ENCODE measurements at places on chromosomes 7 and 10.
A peak's percentile ranks its signal among the peaks of the same experiment; 100 is the strongest.

DNA sequence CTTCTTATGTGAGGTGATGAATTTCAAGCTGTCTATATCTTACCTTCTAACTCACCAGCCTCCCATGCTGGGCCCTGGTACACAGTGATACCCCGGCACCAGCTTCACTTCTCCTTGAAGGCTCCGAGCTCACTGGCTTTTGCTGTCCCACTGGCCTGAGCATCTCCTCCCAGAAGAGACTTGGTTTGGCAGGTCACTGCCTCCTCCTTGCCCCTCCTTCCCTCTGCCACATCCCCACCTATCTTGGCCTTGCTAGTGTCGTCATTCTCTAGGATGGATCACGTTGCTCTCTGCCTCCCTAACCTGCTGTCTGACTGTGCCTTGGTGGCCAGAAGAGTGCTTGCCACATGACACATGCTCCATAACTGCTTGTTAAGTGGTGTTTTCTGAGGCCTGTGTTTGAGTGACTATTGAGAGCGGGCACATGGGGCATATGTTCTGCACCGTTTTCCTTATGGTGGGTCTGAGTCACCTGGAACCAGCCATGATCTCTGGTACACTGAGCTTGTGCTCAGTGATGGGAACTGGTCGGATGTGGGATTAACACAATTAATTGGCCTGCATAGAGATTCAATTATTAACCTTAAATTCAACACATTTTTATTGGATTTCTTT is 86.5 kb downstream of the TMEM178B start:
- DNase-seq, result no peak

GRCh38 chr7:1917221-1918062 is 247.4 kb downstream of the ELFN1 start:
- peak; percentile 48 for DNase-seq

GRCh38 chr7:130278860-130279259 is 12.2 kb downstream of the CPA2 start:
- peak; percentile 98 for DNase-seq

DNA sequence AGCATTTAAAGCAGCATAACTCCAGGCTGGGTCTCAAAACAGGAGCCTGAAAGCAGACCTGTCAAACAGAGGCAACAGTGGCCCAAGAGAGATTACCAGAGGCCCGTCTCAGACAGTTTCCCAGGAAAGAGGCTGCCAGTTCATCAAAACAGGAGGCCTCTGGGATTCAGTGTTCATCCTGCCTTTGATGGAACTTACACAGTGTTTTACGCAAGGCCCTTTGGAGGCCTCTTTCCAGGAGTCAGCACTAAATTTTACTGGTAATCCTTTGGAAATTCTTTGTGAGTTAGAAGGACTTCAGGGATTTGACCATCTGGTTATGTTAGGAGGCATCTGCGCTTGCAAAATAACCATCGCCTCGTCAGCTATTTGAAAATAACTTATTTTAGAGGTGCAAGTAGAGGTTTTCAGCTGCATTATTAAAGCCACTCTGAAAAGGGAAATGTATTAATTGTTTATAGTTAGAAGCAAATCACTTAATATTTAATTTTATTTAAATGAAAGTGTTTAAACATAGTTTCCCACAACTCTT is 501.2 kb upstream of the COBL start:
- DNase-seq, result no peak

DNA sequence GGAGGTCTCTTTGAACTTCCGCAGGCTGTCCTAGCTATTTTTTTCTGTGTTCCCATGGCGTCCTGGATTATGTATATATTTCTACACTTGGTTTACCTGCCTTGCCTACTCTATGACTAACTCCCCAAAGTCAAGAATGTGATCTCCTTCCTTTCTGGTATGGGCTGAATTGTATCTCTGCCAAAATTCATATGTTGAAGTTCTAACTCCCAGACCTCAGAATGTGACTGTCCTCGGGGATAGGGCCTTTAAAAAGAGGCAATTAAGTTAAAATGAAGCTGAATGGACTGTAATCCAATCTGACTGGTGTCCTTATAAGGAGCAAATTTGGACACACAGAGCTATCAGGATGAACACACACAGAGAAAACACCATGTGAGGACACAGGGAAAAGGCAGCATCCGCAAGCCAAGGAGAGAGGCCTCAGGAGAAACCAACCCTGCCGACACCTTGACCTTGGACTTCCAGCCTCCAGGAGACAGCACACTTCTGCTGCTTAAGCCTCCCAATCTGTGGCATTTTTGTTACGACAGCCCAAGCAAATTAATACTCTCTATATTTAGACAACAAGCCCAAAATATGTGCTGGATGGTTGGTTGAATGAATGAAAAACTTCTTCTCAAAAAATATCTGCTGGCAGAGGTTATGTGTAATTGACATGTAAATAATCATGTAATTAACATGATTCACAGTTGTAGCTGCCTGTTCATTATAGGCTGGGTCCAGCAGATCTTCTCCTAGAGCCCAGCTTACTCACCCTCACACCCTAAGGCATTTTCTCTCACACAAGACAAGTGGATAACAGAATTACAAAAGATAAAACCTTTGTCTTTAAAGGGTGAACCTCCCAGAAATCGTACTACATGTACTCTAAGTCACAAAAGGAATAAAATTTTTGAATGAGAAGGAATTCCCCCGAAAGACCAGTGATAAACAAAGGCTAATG is 123.7 kb downstream of the CUBN start:
- no peak for DNase-seq

DNA sequence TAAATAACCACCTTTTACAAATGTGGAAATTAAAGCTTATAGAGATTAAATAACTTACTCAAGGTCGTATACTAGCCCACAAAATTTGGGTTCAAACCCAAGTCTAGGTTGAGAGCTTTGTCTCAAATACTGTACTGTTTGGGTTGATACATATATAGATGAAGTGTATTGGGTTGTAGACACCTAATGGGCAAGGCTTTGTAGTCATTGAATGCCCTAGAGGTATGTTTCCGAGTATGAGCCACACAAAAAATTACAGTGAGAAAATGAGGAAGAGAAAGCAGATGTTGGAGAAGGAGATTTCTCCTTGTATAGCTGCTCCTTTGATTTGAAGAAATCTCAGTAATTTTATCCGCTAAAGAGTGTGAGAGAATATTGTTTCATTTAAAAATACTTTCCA is 60.6 kb downstream of the C1GALT1 start:
- no peak for DNase-seq

DNA sequence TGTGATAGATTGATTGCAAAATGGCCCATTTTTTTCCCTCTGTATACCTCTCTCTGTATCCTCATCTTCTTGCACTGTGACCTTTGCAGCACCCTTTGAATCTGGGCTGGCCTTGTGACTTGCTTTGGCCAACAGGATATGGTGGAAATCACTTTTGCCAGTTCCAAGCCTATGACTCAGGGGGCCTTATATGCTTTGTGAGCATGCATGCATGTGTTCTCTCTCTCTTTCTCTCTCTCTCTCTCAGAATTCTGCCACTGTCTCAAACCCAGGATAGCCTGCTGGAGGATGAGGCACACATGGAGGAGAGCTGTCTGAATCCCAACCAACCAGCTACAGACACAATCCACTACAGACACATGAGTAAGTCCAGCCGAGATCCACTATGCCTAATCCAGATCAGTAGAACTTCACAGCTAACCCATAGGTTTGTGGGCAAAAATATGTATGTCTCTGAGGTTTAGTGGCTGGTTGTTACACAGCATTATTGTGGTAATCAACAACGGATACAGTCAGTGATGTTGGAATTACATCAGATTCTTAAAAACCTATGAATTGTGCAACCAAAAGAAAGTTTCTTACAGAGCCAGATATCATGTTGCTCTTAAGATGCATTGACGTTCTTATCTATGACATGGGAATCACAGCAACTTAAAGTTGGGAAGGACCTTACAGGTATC is 41.8 kb upstream of the ABCB4 start:
- no peak for DNase-seq

GRCh38 chr7:75711656-75712514 is 26.9 kb downstream of the HIP1 start:
- peak; percentile 65 for DNase-seq

- no peak for DNase-seq
Observed at GRCh38 chr10:48184224-48184623, 90.3 kb downstream of the FRMPD2 start.

GRCh38 chr7:38844952-38845563 is 63.9 kb downstream of the VPS41 start:
- no peak for DNase-seq

DNA sequence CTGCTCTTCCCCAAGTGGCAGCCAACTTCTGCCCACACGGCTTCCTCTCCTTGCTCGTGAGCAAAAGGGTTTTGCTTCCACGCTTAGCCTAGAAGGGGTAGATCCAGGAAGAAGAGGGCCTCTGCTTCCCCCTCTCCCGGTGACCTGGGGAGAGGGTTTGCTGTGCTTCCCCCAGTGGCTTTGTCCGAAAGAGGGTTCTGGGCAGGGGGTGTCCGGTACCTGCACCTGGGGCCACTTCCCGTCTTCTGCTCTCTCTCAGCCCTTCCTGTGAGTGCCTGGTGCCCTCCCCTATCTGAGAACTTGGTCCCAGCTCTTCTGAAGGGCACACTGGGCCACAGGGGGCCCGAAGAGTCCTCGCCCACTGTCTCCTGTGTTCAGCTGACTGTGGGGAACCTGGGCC is 11.3 kb downstream of the JAKMIP3 start:
- DNase-seq, result no peak

GRCh38 chr10:47441938-47442337 is 42.0 kb downstream of the ANXA8 start:
- DNase-seq, result no peak

GRCh38 chr10:131451407-131452015 is 140.0 kb upstream of the TCERG1L start:
- DNase-seq, result no peak

GRCh38 chr10:97163781-97164501 is 21.8 kb downstream of the SLIT1 start:
- DNase-seq, result no peak

- DNase-seq, result peak; percentile 33
Observed at GRCh38 chr10:74332398-74332797, 181.4 kb downstream of the ADK start.

DNA sequence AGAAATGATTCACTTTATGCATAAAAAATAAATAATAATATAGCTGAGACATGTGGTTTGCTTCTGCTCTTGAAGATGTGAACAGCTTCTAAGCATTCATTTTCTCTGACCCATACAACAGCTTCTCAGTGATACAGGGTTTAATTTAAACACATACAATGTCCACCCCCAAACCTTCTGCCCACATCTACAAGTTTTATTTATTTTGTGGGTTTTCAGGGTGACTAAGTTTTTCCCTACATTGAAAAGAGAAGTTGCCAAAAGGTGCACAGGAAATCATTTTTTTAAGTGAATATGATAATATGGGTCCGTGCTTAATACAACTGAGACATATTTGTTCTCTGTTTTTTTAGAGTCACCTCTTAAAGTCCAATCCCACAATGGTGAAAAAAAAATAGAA is 17.2 kb downstream of the INHBA start:
- peak; percentile 20 for DNase-seq

- DNase-seq, result no peak
Observed at GRCh38 chr7:55641811-55642210, 69.5 kb upstream of the VOPP1 start.

DNA sequence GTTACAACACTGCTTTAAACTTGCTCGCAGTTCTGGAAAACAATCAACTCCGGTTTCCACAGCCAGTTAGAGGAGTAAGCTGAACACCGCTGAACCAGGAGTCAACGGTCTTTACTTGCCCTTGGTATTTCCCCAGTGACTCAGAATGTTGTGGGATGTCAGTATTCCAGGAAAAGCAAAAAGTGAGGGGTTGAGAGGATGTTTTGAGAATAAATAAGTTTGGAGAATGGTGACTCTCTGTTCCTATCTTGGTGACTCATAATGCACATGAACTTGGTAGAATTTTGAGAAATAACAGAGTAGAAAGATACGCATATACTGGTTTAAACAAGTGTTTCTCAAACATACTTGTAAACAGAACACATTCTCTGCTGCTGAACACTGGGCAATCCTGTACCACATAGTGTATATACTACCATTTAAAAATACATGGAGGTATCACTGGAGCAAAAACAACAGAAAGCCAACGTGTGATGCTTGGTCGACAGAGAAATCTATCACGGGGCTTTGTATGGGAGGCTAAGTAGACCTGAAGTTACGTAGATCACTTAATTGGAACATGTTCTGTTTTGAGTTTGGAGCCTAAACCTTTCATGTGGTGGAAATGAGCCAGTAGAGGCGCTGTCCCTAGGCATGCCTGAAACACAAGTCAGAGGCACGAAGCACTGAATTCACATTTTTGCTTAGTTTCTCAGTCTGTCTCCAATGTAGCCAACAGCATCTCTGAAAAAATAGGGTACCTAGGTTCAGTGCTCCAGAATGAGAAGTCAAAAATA is 534.3 kb downstream of the PARD3 start:
- peak; percentile 96 for DNase-seq

GRCh38 chr7:101614098-101614938 is 14.8 kb downstream of the MYL10 start:
- DNase-seq, result no peak

DNA sequence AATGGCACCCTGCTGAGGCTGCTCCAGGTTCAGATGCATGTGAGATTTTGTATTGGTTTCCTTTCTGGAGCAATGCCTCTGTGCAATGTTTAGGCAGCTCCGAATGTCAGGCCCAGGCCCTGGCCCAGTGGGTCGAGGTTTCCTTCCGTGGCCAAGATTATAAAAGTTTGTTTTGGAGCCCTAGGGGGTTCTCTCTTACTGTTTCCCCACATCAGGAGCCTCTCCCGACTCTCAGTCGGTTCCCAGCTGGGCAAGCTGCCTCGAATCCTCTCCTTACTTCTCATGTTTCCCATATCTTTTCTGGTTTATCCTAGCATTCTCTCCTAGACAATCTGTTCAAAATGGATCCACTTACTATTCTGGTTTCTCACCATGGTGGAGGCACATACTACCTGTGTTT is 11.0 kb downstream of the TMEM140 start:
- no peak for DNase-seq

DNA sequence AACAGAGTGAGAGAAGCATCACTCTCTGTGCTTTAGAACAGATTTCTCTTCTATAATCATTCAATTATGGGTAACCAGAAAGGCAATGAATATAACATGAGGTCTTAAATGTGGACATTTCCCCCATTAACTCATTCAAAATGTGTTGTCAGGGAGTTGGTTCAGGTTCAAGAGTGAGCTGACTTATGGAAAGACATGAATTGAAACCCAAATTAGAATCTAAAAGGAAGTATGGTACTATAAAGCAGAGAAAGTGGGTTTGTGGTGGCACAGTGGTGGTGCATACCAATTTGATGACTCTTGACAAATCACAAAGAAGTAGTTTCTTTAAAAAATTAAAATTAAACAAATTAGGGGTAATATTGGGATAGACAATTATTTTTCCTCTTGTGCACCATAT is 114.6 kb upstream of the MEOX2 start:
- DNase-seq, result no peak

GRCh38 chr7:158024881-158025280 is 562.7 kb downstream of the PTPRN2 start:
- no peak for DNase-seq

Measured in cardiac fibroblast (primary cell).